Upper lobe of right lung (tissue), 1 donor: ENCODE measurements at places on chromosomes 4 and X. TPM values are rescaled to one million over a fixed set of nuclear protein-coding genes. Genes with fewer than 3 reads are reported as not detected.
A peak's percentile ranks its signal among the peaks of the same experiment; 100 is the strongest.

- no peak overlapping the region for H3K27ac ChIP-seq
- no peaks in the 10 kb centered on the region for H3K4me1 ChIP-seq
- no peaks in the 10 kb centered on the region for H3K36me3 ChIP-seq
- H3K4me3 ChIP-seq: no peak overlapping the region
- no peaks in the 10 kb centered on the region for H3K27me3 ChIP-seq
Observed at GRCh38 chr4:149553959-149554520, 261.6 kb downstream of the IQCM start.

TEC gene
- 7.7 TPM for total RNA-seq

GRCh38 chr4:55864577-55865223 lies 11.3 kb downstream of the EXOC1 start:
- no peaks in the 10 kb centered on the region for H3K27me3 ChIP-seq
- DNase-seq: no peak
- no peak overlapping the region for H3K4me3 ChIP-seq
- H3K4me1 ChIP-seq: peaks cover 10% of the 10 kb centered on the region
- peaks cover 72% of the 10 kb centered on the region for H3K36me3 ChIP-seq

DNA sequence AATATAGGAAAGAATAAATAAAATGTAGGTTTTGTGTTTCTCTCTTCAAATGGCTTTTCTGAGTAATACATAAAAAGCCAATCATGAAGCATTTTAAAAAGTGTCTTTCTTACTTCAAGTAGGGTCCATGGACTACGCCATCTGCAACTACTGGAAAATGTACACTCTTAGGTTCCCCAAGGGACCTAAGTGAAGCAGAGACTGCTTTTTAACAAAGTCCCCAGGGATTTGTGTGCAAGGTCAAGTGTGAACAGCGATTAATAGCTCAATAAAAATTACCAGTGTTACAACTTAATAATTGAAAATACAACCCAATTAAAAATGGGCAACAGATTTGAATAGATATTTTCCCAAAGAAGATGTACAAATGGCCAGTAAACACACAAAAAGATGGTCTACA lies 84.9 kb downstream of the ARHGAP6 start:
- no peaks in the 10 kb centered on the region for H3K27me3 ChIP-seq
- DNase-seq: no peak
- H3K36me3 ChIP-seq: no peaks in the 10 kb centered on the region
- H3K4me1 ChIP-seq: no peaks in the 10 kb centered on the region

DNA sequence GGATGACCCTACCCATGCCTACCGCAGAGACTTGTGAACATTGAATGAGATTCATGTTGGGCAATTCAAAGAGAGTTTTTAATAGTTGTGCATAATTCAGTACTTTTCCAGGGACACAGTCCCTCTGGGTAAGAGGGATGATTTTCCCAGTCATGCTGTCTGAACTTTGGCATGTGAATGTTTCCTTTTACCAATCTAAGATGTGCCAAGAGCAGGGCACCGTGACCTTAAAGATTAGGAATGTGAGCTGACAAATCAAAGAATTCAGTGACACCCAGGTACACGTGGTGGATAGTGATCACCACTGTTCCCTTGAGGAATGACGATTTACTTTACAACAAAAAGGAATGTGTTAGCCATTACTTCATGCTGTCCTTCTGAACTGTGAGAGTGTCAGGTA lies 515.6 kb downstream of the PPARGC1A start:
- no peak overlapping the region for H3K4me3 ChIP-seq
- no peak for DNase-seq
- no peak overlapping the region for H3K27ac ChIP-seq
- no peaks in the 10 kb centered on the region for H3K4me1 ChIP-seq
- H3K36me3 ChIP-seq: no peaks in the 10 kb centered on the region
- no peaks in the 10 kb centered on the region for H3K27me3 ChIP-seq

- DNase-seq: no peak
- H3K27ac ChIP-seq: no peak overlapping the region
- no peaks in the 10 kb centered on the region for H3K4me1 ChIP-seq
- H3K36me3 ChIP-seq: no peaks in the 10 kb centered on the region
Observed at GRCh38 chr4:26619784-26620183, 35.9 kb downstream of the TBC1D19 start.

TCEAL5 gene
- not detected for total RNA-seq

- no peaks in the 10 kb centered on the region for H3K4me1 ChIP-seq
- no peak overlapping the region for H3K27ac ChIP-seq
- no peak overlapping the region for H3K4me3 ChIP-seq
- no peaks in the 10 kb centered on the region for H3K36me3 ChIP-seq
- H3K27me3 ChIP-seq: no peaks in the 10 kb centered on the region
Observed at GRCh38 chr4:80615099-80615498, 279.6 kb downstream of the CFAP299 start.

DCAF8L2 gene
- not detected for total RNA-seq

DNA sequence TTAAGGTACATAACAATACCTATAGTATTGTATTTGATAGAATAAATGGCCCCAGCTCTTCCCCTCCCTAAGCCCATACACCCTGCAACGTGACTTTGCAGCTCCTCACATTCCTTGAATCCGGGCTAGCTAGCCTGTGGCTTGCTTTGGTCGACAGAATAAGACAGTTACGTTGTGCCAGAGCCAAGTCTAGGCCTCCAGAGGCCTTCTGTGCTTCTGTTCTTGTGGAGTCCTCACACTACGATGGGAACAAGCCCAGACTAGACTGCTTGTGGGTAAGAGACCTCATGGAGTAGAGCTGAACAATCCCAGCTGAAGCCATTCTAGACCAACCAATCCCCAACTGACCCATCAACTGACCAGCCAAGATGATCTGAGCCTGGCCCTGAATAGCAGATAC lies 102.4 kb upstream of the PLAC1 start:
- DNase-seq: no peak
- H3K27ac ChIP-seq: no peak overlapping the region
- no peak overlapping the region for H3K4me3 ChIP-seq
- H3K27me3 ChIP-seq: no peaks in the 10 kb centered on the region
- H3K36me3 ChIP-seq: no peaks in the 10 kb centered on the region

SCD5 gene
- total RNA-seq: 20.6 TPM

GRCh38 chr4:108367751-108368150 lies 199.0 kb upstream of the LEF1 start:
- H3K4me1 ChIP-seq: no peaks in the 10 kb centered on the region
- no peak overlapping the region for H3K4me3 ChIP-seq
- peaks cover 4% of the 10 kb centered on the region for H3K27me3 ChIP-seq
- H3K27ac ChIP-seq: no peak overlapping the region

DNA sequence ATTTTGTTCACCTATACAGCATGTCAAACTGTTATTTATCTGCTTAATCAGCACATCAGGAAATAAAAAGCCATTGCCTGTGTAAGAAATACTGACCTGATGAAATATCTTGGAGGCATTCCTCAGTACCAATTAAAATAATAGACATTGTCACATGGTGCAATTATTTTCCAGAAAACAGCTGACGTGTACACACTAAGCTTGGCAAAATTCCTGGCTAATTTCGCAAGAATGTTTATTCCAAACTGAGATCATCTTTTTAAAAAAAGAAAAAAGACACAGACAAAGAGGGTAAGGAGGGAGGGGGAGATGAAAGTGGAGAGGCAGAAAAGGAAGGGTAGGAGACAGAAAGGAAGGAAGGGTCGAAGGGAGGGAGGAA lies 61.9 kb upstream of the NFKB1 start:
- no peak overlapping the region for H3K4me3 ChIP-seq
- H3K4me1 ChIP-seq: peaks cover 11% of the 10 kb centered on the region
- H3K27me3 ChIP-seq: no peaks in the 10 kb centered on the region
- H3K27ac ChIP-seq: peak overlapping the region; percentile 32
- H3K36me3 ChIP-seq: no peaks in the 10 kb centered on the region
- no peak for DNase-seq

DNA sequence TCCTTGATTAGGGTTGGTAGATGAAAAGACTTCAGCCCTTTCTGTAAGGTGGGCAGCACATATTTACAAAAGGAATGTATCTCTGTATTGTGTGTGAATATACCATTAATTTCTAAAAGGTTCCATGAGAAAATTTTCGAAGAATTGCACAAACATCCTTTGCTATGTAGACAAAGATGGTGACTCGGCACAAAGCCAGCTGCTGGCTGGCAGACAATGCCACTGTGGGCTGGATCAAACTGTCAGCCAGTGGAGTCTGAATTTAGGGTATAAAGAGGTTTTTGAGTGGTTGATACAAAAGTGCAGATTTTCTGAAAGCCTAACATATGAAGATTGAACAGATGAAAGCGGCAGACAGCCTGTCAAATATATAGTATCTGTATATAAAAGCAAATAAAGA lies 5.6 kb upstream of the TXK start:
- peaks cover 31% of the 10 kb centered on the region for H3K36me3 ChIP-seq
- H3K4me1 ChIP-seq: no peaks in the 10 kb centered on the region
- H3K4me3 ChIP-seq: no peak overlapping the region
- no peaks in the 10 kb centered on the region for H3K27me3 ChIP-seq

DNA sequence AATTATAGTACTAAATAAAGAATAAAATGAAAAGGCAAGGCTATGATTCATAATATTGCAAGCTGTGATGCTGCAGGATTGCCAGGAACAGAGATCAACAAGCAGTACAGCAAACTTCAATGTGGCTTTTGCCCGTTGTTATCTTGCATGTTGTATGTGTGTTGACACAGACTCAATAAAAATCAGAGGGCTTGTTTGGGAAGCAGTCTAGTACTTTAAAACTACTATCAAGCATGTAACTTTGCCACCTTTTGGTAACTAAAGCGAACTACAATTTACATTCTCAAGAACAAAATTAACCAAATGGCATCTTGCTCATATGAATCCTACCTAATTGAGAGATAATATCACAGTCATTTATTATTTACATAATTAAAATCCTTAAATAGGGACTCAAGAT lies 79.8 kb upstream of the GPM6A start:
- H3K27me3 ChIP-seq: no peaks in the 10 kb centered on the region
- DNase-seq: no peak
- no peaks in the 10 kb centered on the region for H3K36me3 ChIP-seq
- H3K4me1 ChIP-seq: no peaks in the 10 kb centered on the region

USP17L28 gene
- total RNA-seq: not detected

GRCh38 chr4:118865091-118865708 lies 23.5 kb upstream of the SYNPO2 start:
- no peak overlapping the region for H3K4me3 ChIP-seq
- DNase-seq: no peak
- no peaks in the 10 kb centered on the region for H3K4me1 ChIP-seq
- H3K27me3 ChIP-seq: no peaks in the 10 kb centered on the region
- H3K36me3 ChIP-seq: no peaks in the 10 kb centered on the region

GRCh38 chrX:51955200-51955599 lies 61.8 kb downstream of the MAGED1 start:
- no peak for DNase-seq
- H3K27me3 ChIP-seq: no peaks in the 10 kb centered on the region
- H3K4me3 ChIP-seq: no peak overlapping the region
- H3K4me1 ChIP-seq: no peaks in the 10 kb centered on the region
- no peaks in the 10 kb centered on the region for H3K36me3 ChIP-seq
- H3K27ac ChIP-seq: no peak overlapping the region

- H3K36me3 ChIP-seq: no peaks in the 10 kb centered on the region
- no peaks in the 10 kb centered on the region for H3K4me1 ChIP-seq
- H3K27me3 ChIP-seq: no peaks in the 10 kb centered on the region
- H3K27ac ChIP-seq: no peak overlapping the region
- DNase-seq: no peak
Observed at GRCh38 chr4:99136329-99136728, 7.8 kb downstream of the ADH4 start.

AKAP4 gene
- total RNA-seq: not detected

GRCh38 chrX:31340587-31340986 lies 268.7 kb upstream of the FTHL17 start:
- no peak overlapping the region for H3K4me3 ChIP-seq
- H3K27me3 ChIP-seq: no peaks in the 10 kb centered on the region
- no peak for DNase-seq

- DNase-seq: no peak
- H3K27ac ChIP-seq: no peak overlapping the region
- no peaks in the 10 kb centered on the region for H3K36me3 ChIP-seq
- no peaks in the 10 kb centered on the region for H3K4me1 ChIP-seq
- no peak overlapping the region for H3K4me3 ChIP-seq
- peaks cover 1% of the 10 kb centered on the region for H3K27me3 ChIP-seq
Observed at GRCh38 chr4:4990329-4990728, 28.9 kb downstream of the CYTL1 start.

- no peaks in the 10 kb centered on the region for H3K36me3 ChIP-seq
- peaks cover 9% of the 10 kb centered on the region for H3K4me1 ChIP-seq
- no peak overlapping the region for H3K27ac ChIP-seq
- H3K27me3 ChIP-seq: no peaks in the 10 kb centered on the region
Observed at GRCh38 chr4:26297219-26297618, 23.6 kb upstream of the RBPJ start.
